CD4-positive, alpha-beta T cell treated with Interleukin-17A for 1 hour (primary cell): ENCODE measurements at places on chromosomes 3 and 15.

DNA sequence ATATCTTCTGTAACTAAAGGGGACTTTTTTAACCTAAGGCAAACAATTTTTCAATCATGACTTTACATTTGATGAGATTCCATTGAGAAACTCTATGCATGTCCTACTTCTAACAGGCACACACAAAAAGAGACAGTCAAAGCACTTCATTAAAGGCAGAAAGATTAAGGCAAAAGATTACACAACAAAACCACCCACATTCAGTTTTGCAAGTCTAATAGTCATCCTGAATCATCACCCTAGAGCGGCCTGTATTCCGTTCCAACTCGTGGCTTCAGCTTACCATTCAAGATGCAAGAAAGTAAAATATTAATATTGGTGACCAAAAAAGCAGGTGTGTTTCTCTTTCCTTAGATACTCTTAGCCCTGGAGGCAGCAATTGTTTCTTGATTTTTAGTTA lies 205.9 kb downstream of the P3H2 start:
- no peak for DNase-seq

DNA sequence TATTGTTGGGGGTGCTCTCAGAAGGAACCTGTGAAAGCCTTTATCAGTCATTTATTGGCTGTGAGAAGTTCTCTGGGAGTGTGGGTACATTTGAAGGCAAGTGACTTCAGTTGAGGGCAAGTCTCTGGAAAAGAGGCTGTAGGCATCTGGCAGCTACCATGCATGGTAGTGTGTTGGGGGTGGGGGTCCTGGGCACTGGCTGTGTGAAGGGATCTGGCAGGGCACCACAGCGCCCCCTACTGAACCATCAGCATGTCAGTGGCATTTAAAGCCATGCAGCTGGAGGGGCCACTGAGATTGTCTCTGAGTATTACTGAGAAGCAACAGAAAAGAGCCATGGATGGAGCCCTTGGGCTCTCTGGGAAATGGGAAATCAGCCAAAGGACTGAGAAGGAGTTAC lies 30.6 kb downstream of the CRTAP start:
- DNase-seq: peak; percentile 21

GRCh38 chr3:138960417-138960852 lies 13.4 kb downstream of the FOXL2NB start:
- no peak for DNase-seq

DNA sequence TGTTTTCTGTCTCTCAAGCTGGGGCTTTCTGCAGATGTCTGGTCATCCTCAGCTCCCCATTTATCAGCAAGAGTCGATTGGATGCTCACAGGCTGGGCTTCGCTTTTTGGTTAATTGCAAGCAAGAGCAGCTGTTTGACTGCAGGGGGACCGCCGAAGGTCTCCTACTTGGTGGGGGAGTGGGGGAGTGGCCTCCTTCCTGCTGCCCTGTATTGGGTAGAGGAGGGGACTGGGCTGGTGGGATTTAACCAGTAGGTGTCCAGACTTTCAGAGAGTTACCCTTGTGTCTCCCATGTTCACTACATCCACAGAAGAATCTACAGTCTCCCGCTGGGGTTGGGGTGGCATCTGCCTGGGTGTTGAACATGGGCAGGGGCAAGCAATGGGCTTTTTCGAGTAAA lies 78.7 kb downstream of the PLXNA1 start:
- no peak for DNase-seq

DNA sequence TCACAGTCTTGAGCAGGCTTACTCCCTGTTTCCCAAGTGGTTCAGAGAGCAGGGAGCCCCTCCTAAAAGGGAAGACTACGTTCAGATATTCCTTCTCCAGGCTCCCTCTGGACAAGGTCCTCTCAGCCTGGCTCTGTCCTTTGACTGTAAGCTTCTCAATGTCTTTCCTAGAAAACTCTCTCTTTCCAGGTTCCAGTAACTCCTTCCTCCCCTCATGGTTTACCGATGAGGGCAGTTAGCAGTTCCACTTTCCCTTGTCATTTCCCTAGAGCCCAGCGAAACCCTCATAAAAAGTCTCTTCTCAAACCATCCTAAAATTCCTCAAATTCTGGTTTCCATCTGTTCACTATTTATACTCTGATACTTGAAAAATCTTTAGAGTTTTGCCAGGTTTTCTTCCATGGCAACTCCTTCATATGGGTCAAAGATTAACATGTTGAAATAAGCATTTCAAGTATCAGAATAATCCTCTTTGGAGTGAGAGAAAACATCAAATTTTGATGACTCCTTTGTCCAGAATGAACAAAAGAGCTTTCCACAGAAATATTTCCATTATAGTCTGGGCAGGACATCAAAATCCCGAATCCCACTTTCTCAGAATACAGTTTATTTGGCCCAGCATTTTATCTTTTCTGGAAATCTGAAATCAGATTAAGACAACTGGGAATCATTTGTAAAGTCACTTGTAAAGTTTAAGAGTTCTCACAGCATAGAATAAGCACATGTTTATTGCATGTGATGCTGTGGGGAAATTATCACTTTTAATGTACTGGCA lies 599.4 kb downstream of the UNC13C start:
- no peak for DNase-seq

GRCh38 chr3:153749070-153749610 lies 372.1 kb upstream of the ARHGEF26 start:
- no peak for DNase-seq

DNA sequence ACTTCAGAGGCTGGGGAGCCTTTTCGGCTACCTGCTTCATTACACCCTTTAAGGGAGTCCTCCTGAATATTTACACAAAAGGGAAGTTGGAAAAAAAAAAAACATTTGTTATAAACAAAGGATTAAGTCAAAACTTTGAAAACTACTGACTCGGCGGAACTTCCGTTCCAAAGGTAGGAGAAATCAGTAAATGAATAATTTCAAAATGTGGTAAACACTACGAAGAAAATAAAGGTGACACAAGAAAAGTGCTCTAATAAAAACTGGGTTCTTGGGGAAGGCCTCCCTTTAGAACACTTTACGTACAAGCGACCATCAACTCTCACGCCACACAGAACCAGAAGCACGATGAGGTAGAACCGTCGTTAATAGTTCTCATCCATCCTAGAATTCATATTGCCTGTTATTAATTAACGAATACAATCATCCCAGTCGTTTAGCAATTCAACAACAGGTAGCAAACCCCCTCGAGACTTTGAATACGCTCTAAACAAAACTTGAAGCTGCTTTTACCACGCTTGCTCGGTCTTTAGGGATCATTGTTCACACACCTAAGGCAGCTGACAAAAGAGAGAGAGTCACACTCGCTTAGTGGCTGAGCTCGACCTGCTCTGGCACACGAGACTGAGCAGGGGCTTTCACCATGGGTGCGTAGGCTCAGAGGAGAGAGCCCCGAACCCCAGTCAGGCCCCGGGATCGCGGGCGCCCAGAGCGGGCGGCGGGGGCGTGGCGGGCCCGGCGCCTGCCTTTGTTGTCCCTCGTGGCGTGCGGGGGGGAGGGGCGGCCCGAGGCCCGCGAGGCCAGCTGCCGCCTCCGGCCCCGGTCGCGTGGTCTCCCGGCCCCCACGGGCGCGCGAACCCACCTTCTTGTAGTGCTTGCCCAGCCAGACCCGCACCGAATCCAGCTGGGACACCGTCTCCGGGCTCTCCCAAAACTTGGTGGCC lies 680 bp downstream of the SMARCC1 start:
- peak; percentile 69 for DNase-seq

DNA sequence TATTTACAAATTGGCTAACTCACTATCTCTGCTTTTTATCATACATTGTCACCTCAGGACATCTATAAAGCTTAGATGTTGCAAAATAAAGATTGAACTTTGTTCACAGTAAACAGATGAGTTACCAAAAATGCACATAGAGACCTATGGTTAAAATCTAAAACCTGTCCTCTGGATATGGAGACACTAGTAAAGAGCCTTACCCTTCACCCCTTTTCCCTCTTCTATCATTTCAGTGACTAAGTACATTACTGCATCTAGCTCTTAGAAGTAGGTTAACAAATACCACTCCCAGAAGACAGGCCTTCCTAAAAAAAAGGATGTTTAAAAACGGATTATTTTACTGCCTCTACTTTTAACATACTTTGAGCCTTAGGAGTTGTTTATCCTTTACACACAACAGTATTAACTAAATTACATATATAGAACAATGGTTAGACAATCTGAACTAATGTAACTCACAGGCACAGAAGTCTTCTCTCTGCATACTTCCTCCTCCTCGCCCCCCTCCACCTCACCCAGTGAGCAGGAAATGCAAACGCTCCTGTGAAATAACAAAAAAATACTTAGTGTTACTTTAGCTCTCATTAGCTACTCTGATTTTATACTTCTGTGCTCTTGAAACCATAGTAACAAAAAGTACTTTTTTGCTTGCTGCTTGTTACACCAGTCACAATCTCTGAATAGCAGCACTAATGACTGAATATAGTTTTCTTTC lies 23.3 kb downstream of the IREB2 start:
- peak; percentile 44 for DNase-seq
